NCI-H748 treated with DMSO at 0.1 percent for 48 hours (cell line): ENCODE measurements at places on chromosomes 2 and 18.

- no peak for DNase-seq
These were observed 1.5 kb downstream of the GALR1 start for GRCh38 chr18:77250926-77251729.

DNA sequence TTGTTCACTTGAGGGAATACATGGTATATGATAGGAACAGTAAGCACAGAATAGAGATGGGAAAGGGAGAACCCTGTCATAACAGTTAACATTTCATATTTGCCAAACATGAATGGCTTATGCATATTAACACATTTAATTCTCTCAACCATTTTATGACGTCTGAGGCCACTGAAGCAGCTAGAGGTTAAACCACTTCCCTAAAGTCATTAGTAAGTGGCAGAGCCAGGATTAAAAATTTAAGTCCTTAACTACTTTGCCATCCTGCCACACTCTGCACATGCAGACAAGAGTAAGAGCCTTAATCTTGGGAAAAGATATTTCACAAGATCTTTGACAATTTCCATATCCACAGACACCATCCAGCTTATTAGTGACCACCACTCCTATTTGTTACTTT lies 2.1 kb downstream of the LIPT1 start:
- no peak for DNase-seq

GRCh38 chr2:233447506-233448219 lies 93.4 kb downstream of the DGKD start:
- DNase-seq, result no peak

DNA sequence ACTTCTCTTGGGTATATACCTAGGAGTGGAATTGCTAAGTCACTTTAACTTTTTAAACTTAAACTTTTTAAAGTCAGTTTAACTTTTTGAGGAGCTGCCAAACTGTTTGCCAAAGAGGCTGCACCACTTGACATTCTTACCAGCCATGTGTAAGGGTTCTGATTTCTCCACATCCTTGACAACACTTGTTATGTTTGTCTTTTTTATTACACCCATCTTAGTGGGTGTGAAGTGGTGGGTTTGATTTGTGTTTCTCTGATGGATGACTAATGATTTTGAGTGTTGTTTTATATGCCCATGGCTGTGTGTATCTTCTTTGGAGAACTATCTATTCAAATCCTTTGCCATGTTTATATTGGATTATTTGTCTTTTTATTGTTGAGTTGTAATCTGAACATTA lies 13.6 kb downstream of the ASAP2 start:
- DNase-seq, result no peak
